ENCODE measurements at places on chromosomes 6 and 20.

- DNase-seq: no peak
Measured at GRCh38 chr20:23066772-23067171, 17.3 kb upstream of the THBD start.

- no peak for DNase-seq
Measured at GRCh38 chr6:156710479-156710878, 66.7 kb upstream of the ARID1B start.

- DNase-seq: no peak
Measured at GRCh38 chr6:120056085-120056484, 706.5 kb upstream of the MAN1A1 start.

- no peak for DNase-seq
Measured at GRCh38 chr6:10431423-10432164, 16.7 kb upstream of the TFAP2A start.

DNA sequence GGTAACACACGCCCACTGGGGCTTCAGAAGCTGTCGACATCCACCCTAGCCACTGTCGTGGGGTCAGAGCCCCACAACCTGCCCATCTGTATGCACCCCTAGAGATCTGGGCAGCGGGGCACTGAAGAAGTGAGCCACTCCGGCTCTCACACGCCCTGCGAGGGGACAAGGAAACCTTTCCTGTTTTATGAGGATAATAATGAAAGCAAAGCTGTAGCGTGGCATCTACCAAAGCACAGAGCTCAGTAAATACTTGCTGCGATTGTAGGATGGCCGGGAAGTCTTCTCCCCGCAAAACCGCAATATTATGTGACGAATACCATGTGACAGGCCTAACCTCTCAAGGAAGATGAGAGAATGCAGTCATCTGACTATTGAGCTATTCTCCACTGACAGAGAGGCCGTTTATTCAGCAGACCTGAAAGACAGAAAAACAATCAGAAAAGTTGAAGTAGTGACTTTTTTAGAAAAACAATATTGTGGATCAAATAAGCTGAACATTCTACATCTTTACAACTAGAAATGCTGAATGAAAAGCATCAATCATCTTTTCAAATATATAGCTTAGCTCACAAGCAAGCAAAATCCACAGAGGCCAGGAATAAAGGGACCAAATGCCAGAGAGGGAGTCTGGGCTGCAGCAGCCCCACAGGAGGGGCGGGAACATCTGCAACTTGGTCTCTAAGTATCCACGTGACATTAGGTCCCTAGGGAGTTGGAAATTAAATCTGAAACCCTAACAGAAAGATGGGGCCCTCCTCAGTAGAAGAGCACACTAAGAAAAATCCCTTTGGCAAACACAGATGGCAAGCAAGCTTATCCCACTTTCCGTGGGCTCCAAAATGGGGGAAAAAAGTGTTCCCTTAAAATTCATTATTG is 207.8 kb downstream of the TTLL2 start:
- DNase-seq: no peak

GRCh38 chr20:8399947-8400346 is 267.9 kb downstream of the PLCB1 start:
- DNase-seq: no peak

GRCh38 chr6:154503658-154504057 is 6.8 kb downstream of the CNKSR3 start:
- DNase-seq: no peak

- DNase-seq: no peak
Measured at GRCh38 chr6:20565342-20565741, 31.1 kb downstream of the CDKAL1 start.

DNA sequence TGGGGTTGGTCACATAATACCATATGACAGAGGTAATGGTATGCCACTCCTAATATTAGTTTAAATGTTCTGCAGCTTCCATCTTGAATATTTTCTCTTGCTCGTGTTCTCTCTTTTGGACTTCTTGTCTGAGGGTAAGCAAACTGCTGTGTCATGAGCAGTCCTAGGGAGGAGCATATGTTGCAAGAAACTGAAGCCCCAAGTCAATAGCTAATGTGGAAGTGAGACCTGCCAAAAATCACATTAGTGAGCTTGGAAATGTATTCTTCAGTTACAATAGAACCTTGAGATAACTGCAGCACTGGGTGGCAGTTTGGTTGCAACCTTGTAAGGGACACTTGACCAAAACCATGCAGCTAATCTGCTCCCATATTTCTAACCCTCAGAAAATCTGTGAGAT is 178.2 kb upstream of the IMPG1 start:
- DNase-seq: no peak

- no peak for DNase-seq
Measured at GRCh38 chr6:13559251-13559650, 15.2 kb upstream of the SIRT5 start.

DNA sequence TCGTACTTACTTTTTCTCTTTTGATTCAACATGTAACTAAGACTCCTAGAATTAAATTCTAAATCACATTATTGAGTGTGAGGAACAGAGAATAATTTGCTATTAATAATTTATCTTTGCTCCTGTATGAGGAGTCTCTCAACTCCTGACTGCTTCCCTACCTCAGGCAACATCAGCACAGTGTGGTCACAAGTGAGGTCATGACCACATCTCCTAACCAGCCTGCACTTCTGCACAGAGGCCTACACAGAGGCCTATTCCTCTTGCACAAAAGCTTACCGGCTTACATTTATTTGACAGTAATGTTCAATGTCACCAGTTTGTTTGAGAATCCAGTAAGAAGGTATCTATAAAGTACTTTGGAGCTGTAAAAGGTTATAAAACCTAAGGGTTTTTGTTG is 637.4 kb upstream of the MARCKS start:
- DNase-seq: no peak

- DNase-seq: peak; percentile 46
Measured at GRCh38 chr6:11606332-11606731, 68.8 kb downstream of the TMEM170B start.

- no peak for DNase-seq
Measured at GRCh38 chr6:90224196-90224595, 72.4 kb downstream of the BACH2 start.

DNA sequence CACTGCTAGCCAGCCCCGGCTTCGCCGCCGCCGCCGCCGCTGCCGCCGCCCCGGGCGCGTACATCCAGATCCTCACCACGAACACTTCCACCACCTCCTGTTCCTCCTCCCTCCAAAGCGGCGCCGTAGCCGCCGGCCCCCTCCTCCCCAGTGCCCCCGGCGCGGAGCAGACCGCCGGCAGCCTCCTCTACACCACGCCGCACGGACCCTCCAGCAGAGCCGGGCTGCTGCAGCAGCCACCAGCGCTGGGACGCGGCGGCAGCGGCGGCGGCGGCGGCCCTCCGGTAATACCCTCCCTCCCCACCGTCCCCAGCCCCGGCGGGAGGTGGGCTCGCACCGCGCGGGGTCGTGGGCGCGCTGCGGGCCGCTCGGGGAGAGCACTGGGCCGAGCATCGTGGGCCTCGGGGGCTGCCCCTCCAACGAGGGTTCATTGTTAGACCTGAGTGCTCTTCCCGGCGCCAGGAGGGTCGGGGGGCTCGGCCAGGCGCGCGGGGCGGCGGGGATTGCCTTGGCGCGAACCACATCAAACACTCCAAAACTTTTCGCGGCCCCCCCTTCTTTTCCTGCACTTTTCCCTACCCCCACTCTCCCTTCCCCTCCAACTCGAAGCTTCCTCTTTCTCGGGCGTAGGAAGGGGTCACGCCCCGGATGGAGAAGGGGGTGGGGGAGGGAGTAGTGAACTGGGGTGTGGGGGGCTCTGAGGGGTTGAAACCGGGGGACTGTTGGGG is 827 bp downstream of the E2F3 start:
- DNase-seq: peak; percentile 35

GRCh38 chr6:51655517-51655916 is 431.9 kb downstream of the PKHD1 start:
- DNase-seq: no peak

DNA sequence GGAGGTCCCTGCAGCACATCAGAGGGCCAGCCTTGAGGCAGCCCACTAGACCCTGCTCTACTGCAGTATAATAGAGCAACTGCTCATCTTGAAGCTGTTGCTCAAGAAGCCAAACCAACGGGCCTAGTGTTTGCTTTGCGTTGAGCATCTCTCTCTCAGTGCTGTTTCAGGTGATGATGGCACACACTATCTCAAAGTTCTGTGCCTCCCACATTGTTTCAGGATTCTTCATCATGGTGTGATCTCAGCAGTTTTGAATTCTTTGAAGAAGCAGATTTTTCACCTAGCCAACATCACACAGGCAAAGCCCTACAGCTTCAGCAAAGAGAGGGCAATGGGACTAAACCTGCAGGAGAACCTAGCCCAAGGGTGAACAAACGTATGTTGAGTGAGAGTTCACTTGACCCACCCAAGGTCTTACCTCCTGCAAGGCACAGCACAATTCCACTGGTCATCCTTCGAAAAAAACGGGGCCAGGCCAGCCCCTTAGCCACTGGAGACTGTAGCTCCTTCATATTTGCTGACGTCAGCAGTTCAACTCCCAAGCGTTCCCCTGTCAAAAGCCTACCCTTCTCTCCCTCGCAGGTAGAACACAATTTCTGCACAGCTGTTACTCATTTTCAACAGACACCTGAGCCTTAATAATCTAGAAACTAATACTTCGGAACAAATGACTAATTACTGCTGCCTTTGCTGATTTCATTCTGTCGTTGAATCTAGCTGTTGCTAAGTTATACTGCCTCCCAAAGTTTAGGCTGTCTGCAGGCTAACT is 15.8 kb downstream of the MYB start:
- DNase-seq: no peak

GRCh38 chr20:44204156-44204831 is 6.3 kb downstream of the OSER1 start:
- DNase-seq: peak; percentile 73

GRCh38 chr20:17969278-17969883 is 563 bp downstream of the MGME1 start:
- peak; percentile 52 for DNase-seq

GRCh38 chr6:35166520-35166919 is 25.4 kb upstream of the TCP11 start:
- DNase-seq: peak; percentile 70

GRCh38 chr6:1381481-1382330 is 7.7 kb upstream of the FOXF2 start:
- peak; percentile 69 for DNase-seq

- DNase-seq: peak; percentile 50
Measured at GRCh38 chr20:48772183-48772976, 55.4 kb downstream of the PREX1 start.

DNA sequence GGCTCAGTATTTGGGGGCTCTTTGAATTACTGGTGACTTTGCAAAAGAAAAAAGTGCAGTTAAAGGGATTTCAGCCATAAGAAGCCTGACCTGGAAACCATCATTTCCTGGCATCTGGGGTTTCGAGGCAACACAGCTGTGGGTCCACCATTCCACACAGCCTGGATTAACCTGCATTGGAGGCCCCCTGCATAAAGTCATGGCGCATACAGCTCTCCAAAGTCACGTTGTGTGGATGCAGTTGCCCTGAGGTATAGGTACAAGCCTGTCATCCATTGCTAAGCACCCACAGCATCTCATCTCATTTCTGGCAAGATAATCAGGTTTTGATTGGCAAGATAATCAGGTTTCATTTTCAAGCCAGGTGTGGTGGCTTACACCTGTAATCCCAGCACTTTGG is 54.5 kb upstream of the TAGAP start:
- DNase-seq: no peak

- no peak for DNase-seq
Measured at GRCh38 chr6:80440496-80441115, 334.1 kb downstream of the BCKDHB start.

DNA sequence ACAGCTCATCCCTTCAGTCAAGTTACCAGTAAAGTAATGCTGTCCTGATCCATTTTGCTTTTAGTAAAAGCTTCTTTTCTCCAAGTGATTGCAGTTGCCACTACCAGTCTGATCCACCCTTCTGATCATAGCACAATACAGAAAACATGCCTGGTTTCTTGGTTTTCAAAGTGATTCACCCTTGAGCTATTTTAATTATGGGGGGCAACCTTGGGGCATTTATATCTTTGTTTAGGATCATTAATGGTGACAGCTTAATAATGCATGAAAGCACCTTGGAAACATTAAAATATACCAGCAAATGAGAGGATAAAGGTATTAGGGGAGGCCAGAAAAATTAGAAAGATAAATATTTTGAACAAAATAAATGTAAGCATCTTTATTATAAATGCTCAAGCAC is 38.4 kb downstream of the LRRC1 start:
- DNase-seq: no peak

- DNase-seq: peak; percentile 52
Measured at GRCh38 chr6:49565855-49566254, 15.4 kb downstream of the C6orf141 start.

DNA sequence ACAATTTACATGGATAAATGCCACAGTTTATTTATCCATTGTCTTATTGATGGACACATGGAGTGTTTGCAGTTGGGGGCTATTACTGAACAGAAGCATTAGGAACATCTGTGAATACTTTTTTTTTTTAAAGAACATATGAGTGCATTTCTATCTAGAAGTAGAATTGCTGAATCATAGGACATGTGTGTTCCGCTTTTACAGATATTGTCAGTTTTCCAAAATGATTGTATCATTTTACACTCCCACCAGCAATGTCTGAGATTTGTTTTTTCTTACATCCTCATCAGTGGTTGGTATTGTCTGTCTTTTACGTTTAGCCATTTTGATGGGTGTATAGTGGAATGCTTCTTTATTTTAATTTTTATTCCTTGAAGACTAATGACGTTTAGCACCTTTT is 42.0 kb upstream of the ASIP start:
- DNase-seq: no peak

GRCh38 chr6:159404296-159404695 is 235.1 kb downstream of the FNDC1 start:
- no peak for DNase-seq

- DNase-seq: peak; percentile 69
Measured at GRCh38 chr6:38933426-38933825, 115.2 kb upstream of the GLP1R start.

- no peak for DNase-seq
Measured at GRCh38 chr20:11926292-11926998, 8.8 kb downstream of the BTBD3 start.

- DNase-seq: no peak
Measured at GRCh38 chr6:13260831-13261230, 67.5 kb downstream of the TBC1D7 start.

GRCh38 chr6:127202676-127203075 is 64.0 kb upstream of the RNF146 start:
- DNase-seq: no peak

- no peak for DNase-seq
Measured at GRCh38 chr20:37298190-37298939, 8.9 kb downstream of the MANBAL start.

DNA sequence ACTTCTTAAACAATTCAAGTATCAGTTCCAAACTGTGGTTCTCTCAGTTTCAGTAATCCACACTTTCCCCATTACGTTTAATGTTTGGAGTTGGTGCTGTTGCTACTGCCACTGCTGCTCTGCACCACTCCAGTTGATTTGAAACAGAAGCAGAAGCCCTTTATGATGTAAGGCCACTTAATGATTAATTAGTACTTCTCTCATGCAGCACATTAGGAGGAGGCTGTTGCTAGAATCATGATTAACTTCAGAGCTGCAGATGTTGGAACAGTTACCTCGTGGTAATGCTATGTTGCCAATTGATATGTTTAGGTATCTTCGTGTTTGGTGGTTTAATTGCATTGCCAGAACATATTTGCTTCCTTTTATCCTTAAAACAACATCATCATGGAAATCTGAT is 986.2 kb upstream of the CITED2 start:
- DNase-seq: no peak

- DNase-seq: peak; percentile 68
Measured at GRCh38 chr20:25178563-25179438, 16.7 kb upstream of the ENTPD6 start.

All from stomach (tissue), 19 donors.